ENCODE measurements at places on chromosomes 5 and 9. TPM values are rescaled to one million over a fixed set of nuclear protein-coding genes. Genes with fewer than 3 reads are reported as not detected.

Gene IL4
- total RNA-seq, result not detected

Gene ORM1
- 4.4 TPM for total RNA-seq

Gene USP20
- total RNA-seq, result 23.0 TPM

Gene EPB41L4B
- total RNA-seq, result 0.28 TPM

Gene PLEKHG4B
- 0.05 TPM for total RNA-seq

Gene FRMD3
- 0.21 TPM for total RNA-seq

Gene MSX2
- not detected for total RNA-seq

Gene ZBED3
- total RNA-seq, result 16.9 TPM

Gene WDR38
- not detected for total RNA-seq

Gene PCDHGA6
- 0.32 TPM for total RNA-seq

Gene EGFLAM
- not detected for total RNA-seq

Gene TNFAIP8
- 124 TPM for total RNA-seq

Gene PRDM9
- not detected for total RNA-seq

Gene CMYA5
- 0.13 TPM for total RNA-seq

Gene DBH
- not detected for total RNA-seq

Gene LSM11
- 6.0 TPM for total RNA-seq

Gene PTPRD
- 0.05 TPM for total RNA-seq
